Cerebellum (tissue), 4 donors: ENCODE measurements at places on chromosomes 1 and 21. TPM values are rescaled to one million over a fixed set of nuclear protein-coding genes. Genes with fewer than 3 reads are reported as not detected.
A peak's percentile ranks its signal among the peaks of the same experiment; 100 is the strongest.

OR10R2 gene
- not detected for total RNA-seq

CPT2 gene
- 5.8 TPM for total RNA-seq

DNA sequence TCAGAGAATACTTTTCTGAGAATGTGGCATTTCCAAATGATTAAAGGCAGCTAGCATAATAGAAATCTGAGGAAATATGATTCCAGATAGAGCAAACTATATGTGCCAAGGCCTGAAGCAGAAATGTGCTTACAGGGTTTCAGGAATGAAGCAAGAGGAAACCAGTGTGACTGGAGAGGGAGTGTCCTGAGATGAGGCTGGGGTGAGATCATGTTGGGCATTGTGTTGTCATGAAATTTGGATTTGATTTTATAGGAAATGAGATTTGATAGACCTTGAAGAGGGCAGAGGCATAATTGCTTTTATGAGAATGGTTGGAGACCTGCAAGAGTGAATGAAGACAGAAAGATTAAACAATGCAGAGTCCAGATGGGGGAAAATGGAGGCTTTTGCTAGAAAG is 338.1 kb upstream of the SNX7 start:
- DNase-seq, result no peak

DNA sequence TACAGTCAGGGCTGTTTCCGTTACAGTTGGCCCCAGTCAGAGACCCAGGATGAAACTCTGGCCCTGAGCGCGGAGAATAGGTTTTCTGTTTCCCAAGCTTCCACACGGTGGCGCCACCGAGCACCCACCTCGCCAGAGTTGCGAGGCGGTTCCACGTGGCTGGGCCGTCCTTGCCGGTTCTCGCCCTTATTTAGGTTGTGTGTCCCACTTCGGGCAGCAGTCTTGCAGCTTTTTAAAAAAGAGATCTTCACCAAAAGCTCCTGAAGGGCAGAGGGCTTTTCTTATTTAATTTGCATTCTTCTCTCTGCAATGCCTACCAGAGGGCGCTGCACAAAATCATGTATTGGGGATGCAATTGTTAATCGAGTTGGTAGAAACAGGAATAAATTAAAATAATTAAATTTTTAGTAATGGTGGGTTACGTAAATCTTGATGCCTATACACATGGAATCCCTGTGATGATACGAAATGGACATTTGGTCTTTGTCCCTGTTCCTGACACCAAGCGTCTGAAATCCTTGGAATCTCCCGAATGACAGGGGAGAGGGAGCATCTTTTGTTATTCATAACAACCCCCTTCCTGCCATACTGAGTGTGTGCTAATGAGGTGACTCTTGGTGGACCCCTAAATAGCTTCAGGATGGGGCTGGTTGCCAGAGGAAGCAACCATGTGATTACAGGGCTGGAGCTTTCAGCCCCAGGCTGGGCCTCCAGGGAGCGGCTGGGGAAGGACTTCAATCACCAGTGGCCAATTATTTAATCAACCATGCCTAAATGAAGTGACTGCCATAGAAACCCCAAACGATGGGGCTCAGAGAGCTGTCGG is 5.6 kb upstream of the S100A7 start:
- DNase-seq, result no peak

GRCh38 chr21:38804789-38805327 is 871 bp upstream of the ETS2 start:
- DNase-seq, result peak; percentile 55

HMCN1 gene
- 10.8 TPM for total RNA-seq

DNA sequence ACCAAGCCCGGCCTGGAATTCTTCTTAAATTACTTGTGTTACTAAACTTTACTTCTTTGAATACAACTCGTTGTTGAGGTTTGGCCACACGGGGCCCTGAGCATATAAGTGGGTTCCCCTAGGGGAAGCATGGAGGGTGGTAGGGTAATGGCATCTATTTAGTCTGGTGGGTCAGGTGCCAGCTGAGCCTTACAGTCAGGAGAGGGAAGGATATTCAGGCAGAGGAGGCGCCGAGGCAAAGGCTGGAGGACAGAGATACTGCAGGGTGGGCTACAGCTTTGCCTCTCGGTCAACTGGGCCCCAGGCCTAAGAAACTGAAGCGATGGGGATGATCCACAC is 424 bp upstream of the NECAP2 start:
- DNase-seq, result no peak

GRCh38 chr1:178634445-178634844 is 90.6 kb upstream of the RALGPS2 start:
- DNase-seq, result no peak

GRCh38 chr1:204705888-204706837 is 20.6 kb upstream of the LRRN2 start:
- peak; percentile 82 for DNase-seq

DNA sequence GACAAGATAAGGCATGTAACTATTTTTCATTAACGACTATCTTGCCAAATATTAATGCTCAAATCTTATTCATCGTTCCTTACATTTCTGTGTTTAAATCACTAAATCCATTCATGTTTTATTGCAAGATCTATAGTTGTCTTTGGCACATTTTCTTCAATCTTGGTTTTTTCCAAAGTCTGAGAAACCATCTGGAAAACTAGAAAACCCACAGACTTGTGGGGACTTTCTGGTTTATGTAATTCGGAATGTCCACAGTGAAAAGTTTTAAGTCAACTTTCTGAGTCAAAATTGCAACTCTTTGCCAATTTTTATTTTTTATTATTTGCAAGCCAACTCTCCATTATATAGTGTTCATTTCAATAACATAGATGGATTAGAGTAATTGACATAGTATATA is 520.8 kb upstream of the ADAMTS5 start:
- DNase-seq, result no peak

DEPDC1 gene
- total RNA-seq, result 7.3 TPM

DNA sequence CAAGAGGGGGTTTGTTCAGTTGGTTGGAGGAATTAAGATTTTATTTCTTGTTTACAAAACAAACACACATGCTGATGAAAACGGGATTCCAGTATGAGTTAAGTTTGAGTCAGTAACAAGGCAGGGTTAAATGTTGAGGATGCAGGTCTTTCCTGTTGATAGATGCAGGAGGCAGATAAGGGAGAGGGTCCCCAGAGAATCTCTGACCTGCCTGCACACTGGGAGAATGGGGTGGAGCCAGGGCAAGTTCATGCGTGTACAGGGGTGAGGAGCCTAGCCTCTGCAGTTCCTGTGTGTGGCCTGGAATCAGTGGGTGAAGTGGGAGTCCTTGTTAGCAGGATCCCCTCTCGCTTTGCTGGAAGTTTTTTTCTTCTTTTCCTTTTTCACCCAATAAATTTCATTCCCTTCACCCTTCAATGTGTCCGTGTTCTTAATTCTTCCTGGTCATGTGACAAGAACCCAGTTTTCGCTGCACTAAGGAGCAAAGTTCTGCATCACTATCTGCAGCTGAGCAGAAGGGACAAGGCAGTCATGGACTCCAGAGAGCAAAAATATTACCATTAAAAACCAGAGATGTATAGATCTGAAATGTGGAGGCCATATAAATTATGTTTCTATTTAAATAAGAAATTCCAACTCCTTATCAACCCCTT is 69.9 kb upstream of the MARK1 start:
- DNase-seq, result no peak

TRIM17 gene
- 4.0 TPM for total RNA-seq

- no peak for DNase-seq
These were observed 28.0 kb downstream of the LMOD1 start for GRCh38 chr1:201918343-201918742.

GRCh38 chr1:37323486-37324377 is 150.6 kb upstream of the ZC3H12A start:
- DNase-seq, result no peak

DNA sequence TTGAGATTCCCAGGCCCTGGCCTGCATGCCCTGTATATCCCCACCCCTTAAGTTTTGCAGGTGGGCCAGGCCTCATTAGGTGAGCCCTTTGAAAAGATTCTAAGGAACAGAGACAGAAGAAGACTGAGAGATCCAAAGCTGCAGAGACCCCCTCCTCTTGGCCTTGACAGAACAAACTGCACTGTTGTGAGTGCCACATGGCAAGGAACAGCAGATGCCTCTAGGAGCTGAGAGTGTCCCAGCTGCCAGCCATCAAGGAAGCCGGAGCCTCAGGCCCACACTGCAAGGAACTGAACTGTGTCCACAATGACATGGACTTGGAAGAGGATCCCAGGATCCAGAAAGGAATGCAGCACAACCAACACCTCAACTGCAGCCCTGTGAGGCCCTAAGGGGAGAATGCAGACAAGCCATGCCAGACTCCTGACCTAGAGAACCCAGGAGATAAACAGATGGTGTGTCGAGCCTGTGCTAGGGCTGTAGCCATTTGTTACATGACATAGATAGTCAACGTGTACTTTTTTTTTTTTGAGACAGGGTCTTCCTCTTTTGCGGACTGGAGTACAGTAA is 182.7 kb downstream of the AJAP1 start:
- DNase-seq, result no peak

GJA8 gene
- not detected for total RNA-seq

GRCh38 chr1:20212685-20213331 is 26.5 kb upstream of the PLA2G2C start:
- peak; percentile 62 for DNase-seq

DNA sequence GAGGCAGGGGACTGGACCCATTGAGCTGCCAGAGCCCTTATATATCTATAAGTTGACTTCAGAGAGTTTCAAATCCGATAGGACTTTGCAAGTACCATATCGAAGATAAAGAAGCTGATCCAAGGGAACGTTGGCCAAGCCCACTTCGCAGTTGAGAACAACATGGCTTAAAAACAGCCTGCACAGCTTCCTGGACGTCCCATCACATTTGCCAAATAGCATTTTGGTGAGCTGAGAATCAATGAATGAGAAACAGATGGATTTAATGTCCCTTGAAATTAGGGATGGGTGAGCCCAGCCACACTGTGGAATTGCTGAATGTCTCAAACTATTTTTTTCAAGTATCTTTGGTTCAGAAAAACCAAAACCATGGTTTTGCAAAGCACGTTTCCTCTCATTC is 64.8 kb downstream of the KCNJ15 start:
- DNase-seq, result no peak

DNA sequence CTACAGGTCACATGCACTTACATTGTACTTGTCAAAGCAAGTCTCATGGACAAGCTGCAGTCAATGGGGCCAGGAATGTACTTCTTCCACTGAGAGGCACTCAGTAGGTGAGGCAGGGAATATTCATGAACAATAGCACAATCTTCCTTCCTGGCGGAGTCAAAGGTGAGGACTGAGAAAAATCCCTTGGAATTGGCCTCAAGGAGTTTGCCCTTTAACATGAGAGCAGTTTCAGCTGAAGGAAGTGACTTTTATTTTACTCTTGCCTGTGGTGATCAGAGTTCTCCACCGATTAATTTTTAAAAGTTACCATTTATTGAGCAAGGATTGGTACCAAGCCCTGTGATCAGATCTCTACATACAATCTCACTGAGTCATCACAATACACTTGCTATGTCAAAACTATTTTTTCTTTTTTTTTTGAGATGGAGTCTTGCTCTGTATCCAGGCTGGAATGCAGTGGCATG is 11.2 kb upstream of the AK2 start:
- DNase-seq, result no peak

VWA5B1 gene
- total RNA-seq, result 2.2 TPM

DNA sequence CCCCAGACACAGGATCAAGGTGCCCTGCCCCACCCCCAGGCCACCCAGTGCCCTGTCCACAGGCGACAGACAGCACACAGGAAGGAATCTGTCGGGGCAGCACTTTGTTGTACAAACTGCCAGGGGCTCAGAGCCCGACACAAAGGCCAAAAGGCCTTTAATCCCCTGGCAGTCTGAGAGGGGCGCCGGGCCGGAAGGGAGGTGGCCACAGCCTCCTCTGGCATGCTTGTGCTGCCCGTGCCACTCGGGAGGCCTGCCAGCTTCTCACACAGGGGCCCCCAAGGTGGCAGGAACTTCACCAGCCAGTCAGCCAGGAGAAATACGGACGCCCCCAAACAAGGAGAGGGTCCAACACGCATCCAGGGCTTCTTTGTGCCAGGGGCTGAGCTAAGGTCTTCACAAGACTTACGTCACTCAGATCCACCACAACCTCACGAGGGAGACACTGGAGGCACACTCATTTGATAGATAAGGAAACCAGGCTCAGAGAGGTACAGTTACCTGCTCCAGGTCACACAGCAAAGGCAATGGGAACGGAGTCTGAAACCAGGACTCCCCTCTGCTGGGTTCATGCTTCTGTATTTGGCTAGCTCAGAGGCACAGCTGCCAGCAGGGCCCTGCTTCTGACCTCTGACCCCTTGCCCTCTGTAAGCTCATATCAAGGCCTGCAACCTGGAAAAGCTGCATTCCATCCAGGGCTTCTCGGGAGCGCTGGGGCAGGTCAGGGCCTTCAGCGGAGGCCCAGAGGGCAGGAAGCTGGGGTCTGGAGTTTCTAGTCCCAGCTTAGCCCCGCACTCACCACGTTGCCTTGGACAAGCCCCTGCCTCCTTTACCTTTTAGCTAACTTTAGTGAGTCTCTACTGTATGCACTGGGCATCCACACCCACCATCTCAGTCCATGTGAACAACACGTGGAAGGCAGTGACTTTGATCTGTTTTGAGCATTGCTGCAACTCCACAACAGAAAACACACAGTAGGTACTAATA is 34.8 kb downstream of the HSPG2 start:
- no peak for DNase-seq

LCE1E gene
- not detected for total RNA-seq

- DNase-seq, result no peak
These were observed 15.7 kb upstream of the HDAC1 start for GRCh38 chr1:32276032-32276782.

TMIGD3 gene
- 3.4 TPM for total RNA-seq

DNA sequence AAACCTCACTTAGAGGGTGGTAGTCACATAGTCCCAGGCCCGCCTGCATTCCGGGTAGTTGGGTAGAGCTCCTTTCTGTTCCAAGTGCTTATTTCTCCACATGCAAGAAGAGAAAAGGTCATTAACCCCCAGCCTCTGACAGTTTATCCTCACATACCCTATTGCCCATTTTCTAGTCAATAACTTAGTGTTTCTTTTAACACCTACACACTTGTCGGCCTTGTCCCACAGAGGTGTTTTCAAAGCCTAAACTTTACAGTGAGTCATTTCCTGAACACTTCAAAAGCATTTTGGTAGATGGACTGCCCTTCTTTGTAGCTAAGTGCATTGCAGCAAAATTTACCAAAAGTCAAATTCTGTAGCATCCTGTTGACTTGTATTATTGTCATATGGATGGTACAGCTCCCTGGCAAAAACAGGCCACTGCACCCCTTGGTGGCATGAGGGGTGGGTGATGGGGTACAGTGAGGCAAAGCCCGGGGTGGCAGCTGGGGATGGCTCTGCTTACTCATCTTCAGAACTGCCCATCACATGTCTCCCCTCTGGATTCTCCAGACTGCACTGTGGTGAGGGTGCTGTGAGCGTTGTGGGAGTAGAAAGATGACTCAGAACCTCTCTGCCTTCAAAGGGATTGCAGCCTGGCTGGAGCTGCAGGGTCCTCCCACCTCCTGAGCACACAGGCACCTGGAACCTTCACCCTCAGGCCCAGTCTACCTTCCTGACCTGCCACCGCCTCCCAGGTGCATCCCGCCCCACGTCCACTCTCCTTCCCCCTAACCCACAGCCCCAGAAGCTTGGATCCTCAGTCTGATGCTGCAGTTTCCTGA is 45.8 kb upstream of the DMRTB1 start:
- DNase-seq, result no peak
